A549 treated with RU486 at 1 μM for 4 hours (cell line): ENCODE measurements at places on chromosomes 6 and 20. TPM values are rescaled to one million over a fixed set of nuclear protein-coding genes. Genes with fewer than 3 reads are reported as not detected.

NHSL1 gene
- total RNA-seq, result 3.1 to 4.1 TPM (median 3.6 TPM) in 5 replicates

PDE10A gene
- total RNA-seq, result 29.1 to 34.8 TPM (median 33.0 TPM) in 5 replicates

SLC17A2 gene
- not detected in 5 replicates for total RNA-seq

DNAH8 gene
- total RNA-seq, result not detected in 5 replicates

APOBEC2 gene
- not detected in 5 replicates for total RNA-seq

RSPH3 gene
- 3.4 to 5.5 TPM (median 4.6 TPM) in 5 replicates for total RNA-seq

MROH8 gene
- 0.81 to 2.2 TPM (median 1.0 TPM) in 5 replicates for total RNA-seq

SMPDL3A gene
- 2.1 to 3.2 TPM (median 3.0 TPM) in 5 replicates for total RNA-seq

AFG1L gene
- total RNA-seq, result 0.79 to 2.4 TPM (median 1.9 TPM) in 5 replicates

SLC17A3 gene
- total RNA-seq, result 0.53 to 1.4 TPM (median 0.93 TPM) in 5 replicates

KIF6 gene
- 0.07 to 0.61 TPM (median 0.31 TPM) in 5 replicates for total RNA-seq

RCAN2 gene
- not detected in 5 replicates for total RNA-seq

ENPP1 gene
- 0.95 to 1.7 TPM (median 1.6 TPM) in 5 replicates for total RNA-seq
